Caki2 (cell line): ENCODE measurements at places on chromosomes 2 and 18. TPM values are rescaled to one million over a fixed set of nuclear protein-coding genes. Genes with fewer than 3 reads are reported as not detected.

Gene WDCP
- 10.0 and 10.6 TPM in 2 replicates for total RNA-seq

GRCh38 chr2:235754357-235755207 is 260.7 kb downstream of the AGAP1 start:
- no peak for DNase-seq

- DNase-seq, result no peak
These were observed 110.4 kb downstream of the EIPR1 start for GRCh38 chr2:3266925-3267867.

- DNase-seq, result no peak
These were observed 18.6 kb downstream of the ERMN start for GRCh38 chr2:157307021-157307420.

GRCh38 chr2:60476206-60476954 is 77.1 kb downstream of the BCL11A start:
- no peak for DNase-seq

GRCh38 chr2:161177969-161178368 is 17.7 kb downstream of the TANK start:
- no peak for DNase-seq
